EH (cell line): ENCODE measurements at places on chromosomes 1 and 21.

- DNase-seq, result no peak
Measured at GRCh38 chr1:85624361-85624760, 43.8 kb downstream of the CCN1 start.

DNA sequence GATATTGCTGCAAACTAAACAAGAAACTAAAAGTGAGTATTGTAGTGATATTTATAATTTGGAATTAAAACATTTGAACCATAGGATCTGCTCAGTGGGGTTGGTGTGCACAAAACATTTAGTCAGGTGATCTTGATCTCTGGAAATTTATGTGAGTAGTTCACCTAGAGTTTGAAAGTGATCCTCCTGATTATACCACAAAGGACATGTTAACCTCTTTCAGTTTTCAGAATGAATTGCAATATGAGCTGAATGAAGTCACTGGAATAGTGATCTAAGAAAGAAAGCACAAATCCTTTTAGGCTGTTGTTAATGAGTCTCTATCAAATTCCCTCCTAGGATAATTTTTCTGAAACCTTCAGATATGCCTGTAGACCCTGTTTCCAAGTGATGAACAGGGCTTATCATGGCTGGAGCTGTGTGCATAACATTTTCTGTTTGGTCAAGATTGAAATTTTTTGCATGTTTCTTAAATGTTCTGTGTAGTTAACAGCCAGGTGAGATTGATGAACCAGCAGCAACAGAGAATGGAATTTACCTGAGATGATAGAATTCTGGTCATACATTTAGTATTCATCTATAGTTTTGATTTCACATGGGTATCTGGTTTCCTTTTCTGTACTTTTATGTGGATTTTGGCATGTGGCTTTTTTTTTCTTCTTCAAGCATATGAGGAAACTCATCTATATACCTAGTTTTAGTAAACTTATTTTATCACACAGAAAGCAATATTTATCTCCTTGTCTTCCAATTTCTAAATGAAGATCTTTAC lies 25.5 kb downstream of the CDC14A start:
- DNase-seq, result no peak

DNA sequence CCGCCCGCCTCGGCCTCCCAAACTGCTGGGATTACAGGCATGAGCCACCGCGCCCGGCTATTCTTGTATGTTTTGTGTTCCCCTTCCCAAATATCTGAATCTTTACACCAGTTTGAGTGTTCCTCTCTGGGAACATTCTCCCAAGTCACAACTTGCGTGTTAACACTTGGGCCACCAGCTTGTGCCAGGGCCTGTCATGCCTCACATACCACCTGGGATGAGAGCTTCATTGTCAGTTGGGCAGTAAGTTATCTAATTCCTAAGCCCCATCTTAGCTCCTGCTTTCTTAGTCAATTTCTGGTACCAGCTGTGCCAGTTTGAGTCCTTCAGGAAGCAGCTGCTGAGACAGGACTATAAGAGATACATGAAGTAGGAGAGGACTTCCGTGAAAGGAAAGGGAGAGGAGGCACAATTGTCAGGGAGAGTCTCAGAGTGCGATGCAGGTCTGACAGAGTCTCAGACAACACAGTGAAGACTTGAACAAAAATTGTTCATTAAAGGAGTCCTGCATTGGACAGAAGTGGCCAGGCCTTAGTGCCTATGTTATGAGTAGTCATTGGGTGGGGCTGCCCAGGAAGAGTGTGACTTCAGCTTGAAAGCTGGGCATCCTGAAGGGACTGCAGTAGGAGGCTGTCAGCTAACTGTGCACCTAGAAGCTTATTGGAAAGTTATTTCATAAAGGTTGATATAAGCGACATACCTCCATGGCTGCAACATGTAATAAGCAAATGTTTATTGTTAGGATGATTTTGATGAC lies 17.3 kb downstream of the ZFYVE9 start:
- DNase-seq, result peak; percentile 59

GRCh38 chr1:179143322-179143721 lies 61.5 kb downstream of the TOR3A start:
- DNase-seq, result peak; percentile 95

DNA sequence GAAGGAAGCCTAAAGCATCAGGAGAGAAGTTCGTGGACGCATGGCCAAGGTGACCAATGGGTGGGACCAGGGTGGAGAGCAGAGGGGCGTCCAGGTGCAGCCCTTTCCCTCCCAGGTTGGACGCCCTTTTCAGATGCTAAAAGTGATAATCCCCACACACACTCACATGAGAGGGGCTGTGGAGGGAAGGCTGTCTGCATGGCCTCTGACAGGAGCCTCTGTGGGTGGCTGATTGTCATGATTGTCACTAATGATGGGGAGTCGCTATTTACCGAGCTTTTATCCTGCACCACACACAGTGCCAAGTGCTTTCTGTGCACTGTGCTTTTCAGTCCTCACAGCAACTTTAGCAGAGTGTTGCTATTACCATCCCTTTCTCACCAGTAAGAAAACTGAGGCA lies 27.1 kb upstream of the C1QA start:
- DNase-seq, result no peak

- DNase-seq, result no peak
Measured at GRCh38 chr1:220005489-220005888, 40.8 kb downstream of the EPRS1 start.

DNA sequence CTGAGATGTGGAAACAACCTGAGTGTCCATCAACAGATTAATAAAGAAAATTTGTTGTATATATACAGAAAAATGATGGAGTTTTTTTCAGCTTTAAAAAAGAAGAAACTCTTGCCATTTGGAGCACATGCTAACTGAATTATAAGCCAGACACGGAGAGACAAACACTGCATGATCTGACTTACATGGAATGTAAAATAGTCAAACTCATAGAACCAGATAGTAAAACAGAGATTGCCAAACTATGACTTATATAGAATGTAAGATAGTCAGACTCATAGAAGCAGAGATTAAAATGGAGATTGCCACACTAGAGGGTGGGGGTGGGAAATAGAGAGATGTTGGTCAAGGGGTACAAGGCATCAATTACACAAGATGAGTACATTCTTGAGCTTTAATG lies 1786.6 kb downstream of the PLA2G4A start:
- no peak for DNase-seq

DNA sequence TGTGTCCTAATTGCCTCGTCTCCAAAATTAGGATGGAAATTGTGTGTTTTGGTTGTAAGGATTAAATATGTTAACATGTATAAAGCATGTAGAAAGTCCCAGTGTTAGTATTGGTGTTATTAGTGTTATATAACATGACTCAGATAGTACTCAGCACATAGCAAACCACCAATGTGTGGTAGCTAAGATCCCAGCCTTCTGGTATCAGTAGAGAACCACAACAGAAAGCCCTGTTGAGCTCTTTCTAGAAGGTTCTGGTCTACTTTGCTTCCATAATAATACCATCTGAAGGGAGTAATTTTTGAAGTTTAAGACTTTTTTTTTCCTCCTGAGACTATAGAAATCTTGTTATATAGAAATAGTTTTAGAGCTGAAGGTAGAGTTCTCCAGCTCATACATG lies 259.3 kb upstream of the SGIP1 start:
- DNase-seq, result peak; percentile 65

- no peak for DNase-seq
Measured at GRCh38 chr21:43207043-43207315, 38.2 kb downstream of the CRYAA start.

DNA sequence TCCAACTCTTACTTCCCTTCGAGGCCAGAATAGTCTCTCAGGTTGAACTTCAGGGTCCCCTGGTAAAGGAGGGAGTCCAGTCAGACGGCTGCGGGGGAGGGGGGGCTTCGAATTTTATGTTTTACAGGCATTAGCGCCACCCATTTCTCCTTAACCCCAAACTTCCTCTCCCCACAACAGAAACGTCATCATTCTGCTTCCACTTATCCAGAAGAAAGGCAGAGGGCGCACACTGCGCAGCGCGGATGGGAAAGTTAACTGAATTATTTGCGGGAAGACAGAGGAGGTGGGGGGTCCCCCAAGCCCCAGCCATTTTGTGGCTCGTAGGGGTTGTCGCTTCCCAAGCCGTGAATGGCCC lies 529 bp upstream of the PRMT2 start:
- peak; percentile 89 for DNase-seq

DNA sequence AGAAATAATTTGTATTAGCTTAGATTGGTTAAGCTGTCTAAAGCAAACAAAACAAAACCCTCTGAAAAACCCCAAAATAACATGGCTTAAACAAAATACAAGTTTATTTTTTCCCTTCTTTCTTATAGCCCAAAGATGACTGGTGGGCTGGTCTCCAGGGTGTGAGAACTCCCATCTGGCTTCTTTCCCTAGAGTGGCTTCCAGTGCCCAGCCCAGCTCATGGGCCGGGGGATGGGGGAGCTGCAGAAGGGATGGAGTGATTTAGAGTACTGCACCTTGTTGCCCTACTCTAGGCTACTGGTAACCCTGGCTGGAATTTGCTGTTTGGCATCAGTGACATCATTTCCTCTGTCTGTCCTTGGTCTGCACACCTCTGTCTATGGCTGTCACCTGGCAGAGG lies 223.0 kb downstream of the PBX1 start:
- no peak for DNase-seq

DNA sequence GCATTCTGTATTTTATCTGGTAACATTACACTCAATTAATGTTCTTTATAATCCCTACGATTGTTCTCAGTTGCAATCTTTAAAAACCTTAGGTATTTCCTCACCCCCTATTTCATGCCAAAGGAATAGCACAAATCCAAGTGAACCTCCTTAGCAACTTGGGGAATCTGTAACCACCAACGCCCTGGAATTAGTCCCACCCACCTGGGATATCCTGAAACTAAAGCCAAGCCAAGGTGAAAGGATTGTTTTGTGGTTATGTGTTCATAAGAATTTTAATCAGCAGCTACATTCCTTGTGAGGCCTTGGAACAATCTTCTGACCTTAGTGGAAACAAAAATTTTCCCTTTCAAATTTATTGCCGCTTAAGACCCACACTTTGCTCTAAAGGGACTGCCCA lies 908.7 kb downstream of the TTLL7 start:
- no peak for DNase-seq

DNA sequence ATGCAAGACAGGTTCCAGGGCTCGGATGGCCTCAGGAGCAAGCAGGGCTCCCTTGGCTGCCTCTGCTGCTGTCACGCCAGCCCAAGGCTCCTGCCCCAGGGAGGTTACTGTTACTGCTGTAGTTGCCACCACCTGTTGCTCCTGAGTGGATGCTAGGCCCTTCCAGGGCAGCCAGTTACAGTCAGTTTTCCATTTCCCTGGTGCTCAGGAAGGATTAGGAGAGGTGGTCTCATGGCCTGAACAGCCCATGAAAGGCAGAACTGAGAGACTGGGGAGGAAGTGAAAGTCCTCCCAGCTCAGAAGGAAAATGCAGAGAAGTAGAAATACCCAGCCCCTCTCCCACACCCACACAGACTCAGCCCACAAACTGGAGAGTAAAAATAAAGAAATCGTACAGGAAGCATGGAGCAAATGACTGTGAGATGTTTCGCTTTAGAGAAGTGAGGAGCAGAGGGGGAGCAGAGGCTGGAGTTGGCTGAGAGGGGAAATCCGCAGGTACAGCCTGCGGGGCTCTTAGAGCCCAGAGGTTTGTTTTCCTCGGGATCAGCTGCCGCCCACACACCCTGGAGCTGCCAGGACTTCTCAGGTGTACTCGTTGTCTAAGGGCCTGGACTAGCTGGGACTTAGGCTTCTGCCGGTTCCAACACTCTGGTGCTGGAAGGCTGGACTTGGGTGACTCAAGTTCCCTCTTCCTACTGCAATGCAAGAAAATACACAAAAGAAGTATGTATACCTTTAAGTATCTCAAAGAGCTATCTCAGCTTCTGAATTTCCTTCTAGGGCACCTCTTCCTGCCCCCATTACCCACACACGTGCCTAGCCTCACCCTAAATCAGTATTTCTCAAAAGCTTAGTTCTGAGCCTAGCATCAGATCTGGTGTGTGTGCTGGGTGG lies 2.3 kb downstream of the IL6R start:
- DNase-seq, result no peak

DNA sequence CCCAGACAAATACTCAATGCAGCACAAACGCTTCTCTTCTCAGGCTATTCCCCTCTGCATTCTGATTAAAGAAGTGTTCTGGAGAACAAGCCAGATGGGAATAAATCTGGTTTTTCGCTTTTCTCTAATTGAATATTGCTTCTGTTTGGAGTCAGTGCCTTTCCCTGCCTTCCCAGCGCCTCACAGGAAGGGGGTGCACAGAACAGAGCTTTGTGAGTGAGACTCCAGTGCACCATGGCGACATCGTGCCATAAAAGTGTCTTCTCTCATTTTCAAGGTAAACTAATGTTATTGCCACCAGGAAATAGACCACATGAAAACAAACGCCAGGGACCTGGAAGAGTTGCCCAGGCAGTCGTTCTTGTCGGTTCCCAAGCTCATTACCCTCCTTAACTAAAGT lies 43.6 kb upstream of the SLC45A1 start:
- no peak for DNase-seq

DNA sequence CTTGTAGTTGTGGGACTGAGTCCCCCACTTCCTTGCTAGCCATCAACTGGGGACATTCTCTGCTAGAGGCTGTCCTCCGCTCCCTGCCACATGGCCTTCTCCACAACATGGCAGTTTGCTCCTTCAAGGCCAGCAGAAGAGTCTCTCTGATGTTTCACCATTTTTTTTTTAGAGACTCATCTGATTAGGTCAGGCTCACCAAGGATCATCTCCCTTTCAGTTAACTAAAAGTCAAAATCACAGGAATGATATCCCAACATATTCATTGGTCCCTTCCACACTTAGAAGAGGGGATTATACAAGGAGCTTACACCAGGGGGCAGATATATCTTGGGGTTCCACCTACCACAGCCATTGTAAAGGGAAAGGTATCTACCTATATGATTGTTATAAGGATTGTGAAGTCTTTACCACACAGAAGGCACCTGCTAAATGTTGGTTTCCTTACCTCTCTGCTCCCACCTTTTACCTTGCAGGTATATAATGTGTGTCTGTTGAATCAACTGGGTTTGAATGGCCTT lies 23.3 kb downstream of the RIMKLA start:
- DNase-seq, result no peak
